ENCODE measurements at places on chromosomes 6 and 20.
A peak's percentile ranks its signal among the peaks of the same experiment; 100 is the strongest.

DNA sequence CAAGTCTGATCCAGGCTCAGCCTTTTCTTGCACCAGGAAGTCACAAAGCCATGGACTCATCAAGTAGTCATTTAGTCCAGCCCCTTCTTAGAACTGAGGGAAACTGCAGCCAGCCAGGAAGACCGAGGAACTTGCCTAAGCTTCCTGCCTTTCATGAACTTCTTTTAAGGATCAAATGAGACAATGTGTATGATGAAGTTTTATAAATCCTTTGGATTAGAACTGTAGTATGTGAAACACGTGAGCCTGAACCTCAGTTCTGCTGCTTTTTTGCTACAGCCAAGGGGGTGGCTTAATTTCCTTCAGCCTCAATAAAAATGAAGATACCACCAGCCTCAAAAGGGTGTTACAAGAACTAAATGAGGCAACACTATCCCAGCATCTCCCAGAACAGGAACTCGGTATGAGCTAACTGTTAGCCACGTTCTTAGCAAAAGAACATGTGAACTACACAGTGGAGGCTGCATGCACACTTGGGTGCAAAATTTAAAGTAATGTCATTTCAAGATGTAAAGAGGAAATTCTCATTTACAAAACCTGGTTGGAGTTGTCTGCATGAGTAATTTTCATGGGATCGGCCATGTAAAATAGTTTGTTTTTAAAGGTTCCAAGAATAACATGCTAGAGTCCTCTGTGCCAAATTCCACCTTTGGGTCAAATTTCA is 76.0 kb upstream of the TBC1D7 start:
- no peak for DNase-seq

DNA sequence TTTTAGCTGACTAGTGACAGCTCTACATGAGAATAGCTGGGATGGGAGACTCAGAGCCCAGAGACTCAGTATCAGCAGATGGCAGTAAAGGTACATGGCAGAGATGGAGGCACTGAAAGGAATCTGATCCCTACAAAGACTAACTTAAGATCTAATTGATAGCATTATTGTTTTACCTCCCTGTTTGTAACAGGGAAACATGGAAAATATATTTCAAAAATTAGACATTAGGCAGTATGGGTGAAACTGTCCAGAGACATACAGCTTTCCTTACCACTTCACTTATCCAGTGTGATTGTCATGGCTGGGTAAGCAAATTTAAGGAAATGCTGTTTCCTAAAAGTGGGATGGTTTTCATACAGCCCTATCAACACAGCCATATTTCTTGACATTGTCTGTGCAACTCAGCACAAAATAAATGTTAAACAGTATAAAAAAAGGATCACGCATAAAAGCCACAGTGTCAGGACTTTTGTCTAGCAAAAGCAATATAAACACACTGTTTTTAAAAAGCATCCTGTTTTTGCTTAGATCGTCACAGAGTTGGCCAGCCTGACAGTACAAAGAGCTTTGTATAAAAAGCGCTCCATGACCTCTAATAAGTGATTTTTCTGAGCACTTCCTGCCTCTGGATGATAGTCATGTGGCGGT is 376.9 kb downstream of the PHF3 start:
- DNase-seq = no peak

DNA sequence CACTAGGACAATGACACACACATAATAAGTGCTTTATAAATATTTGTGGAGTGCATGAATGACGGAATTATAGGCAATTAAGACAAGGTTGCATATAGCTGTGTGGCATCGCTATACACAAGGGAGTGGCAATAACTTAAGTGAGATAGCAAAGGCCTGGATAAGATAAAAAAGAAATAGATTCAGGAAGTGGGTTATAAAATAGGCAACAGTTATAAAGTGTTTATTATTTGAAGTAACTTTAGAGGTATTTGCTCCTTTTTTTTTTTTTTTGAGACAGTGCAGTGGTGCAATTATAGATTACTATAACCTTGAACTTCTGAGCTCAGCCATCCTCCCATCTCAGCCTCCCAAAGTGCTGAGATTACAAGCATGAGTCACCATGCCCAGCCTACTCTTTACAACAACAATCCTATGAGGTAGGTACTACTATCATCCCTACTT is 75.9 kb upstream of the LOC128125822 start:
- no peak for DNase-seq

GRCh38 chr6:131135244-131136020 is at the start of gene AKAP7:
Gene AKAP7 (plus strand): TSS chr6:131135467. CDS start chr6:131135764, 297 bp downstream.
- DNase-seq = peak; percentile 61

GRCh38 chr6:21885532-21886114 is 292.1 kb downstream of the SOX4 start:
- DNase-seq = peak; percentile 68

DNA sequence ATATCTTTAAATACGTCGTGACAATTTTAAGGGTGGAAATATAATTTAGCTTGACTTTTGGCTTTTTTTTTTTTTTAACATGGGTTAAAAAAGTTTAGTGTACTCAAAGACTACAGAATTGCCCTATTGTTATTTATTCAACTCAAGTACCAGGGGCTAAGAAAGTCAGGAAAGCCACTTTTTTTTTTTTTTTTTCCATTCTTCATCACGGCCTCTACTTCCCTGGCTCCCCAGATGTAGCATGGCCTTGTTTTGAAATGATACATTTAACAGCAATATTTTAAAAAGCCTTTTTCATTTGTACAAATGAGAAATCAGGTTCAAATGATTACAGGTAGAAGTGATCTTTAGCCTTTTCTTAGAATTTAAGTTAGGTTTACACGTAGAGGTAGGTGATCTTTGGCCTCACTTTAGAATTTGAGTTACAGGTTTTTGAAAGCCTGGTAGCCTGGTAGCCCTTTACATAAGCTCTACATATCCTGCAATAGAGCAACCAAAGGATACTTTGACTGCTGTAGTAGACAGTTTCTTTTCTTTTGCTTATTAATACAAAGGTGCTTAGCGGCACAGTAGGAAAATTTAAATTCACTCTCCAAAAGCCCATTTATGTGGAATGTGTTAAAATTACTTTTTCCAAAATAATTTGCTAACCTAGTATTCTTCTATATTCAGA is 160.5 kb upstream of the MMS22L start:
- no peak for DNase-seq

DNA sequence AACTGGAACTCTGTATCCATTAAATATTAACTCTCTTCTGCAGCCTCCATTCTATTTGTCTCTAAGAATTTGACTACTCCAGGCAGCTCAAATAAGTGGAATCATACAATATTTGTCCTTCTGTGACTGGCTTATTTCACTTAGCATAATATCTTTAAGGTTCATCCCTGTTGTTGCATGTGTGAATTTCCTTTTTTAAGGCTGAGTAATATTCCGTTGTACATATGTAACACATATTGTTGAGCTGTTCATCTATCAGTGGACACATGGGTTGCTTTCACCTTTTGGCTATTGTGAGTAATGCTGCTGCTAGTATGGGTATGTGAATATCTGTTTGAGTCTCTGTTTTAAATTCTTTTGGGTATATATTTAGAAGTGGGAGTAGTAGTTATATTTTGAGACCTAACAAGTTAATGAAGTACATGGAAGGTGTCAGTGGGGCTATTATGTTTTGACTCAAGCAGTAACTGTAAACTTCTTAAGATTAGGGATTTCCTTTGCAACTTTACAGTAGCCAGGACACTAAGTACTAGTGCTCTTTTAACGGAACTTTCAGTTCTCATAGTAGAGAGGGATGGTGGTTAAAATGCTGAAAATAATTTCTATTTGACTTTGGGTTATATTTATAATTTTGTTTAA is 29.7 kb upstream of the TMEM217 start:
- DNase-seq = no peak

DNA sequence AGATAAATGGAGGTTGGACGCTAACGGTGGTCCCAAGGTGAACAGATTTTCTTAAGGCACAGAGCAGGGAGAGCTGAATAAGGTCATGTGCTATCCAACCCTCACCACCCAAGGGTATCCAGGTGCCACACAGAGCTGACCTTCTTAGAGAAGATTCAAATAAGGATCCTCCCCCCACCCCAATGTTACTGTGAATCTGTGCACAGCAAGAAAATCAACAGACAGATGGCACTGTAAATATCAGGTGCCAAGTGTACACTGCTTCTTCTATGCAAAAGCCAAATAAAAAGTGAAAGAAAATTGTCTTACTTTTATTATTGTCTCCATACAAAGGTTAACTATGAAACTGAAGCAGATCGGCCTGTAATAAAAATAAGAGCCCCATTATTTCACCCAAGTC is 96.9 kb downstream of the PAK5 start:
- no peak for DNase-seq

DNA sequence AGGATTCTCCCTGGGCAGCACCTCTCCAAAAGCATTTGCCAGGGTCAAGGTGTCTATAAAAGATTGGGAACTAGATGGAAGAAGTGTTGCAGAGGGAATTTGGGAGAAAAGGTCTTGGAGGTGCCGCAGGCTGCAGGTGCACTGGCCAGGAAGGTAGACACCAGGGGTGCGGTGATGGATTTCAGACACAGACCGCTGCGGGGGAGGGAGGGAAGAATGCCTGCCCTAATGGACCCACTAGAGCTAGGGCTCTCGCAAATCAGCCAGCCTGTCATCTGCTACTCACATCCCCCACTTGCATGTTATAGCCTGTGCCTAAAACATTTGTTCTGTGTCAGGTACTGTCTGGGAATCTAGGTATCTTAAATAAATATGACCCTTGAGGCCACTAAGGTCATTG is 193.6 kb upstream of the SLC24A3 start:
- DNase-seq = no peak

GRCh38 chr6:125257351-125257750 is 44.4 kb downstream of the HDDC2 start:
- DNase-seq = no peak

GRCh38 chr6:66555082-66555481 is 848.1 kb upstream of the EYS start:
- DNase-seq = no peak

- DNase-seq = no peak
Measured at GRCh38 chr6:42786525-42786985, 4.7 kb downstream of the BICRAL start.

GRCh38 chr6:154931711-154932424 is 63.2 kb upstream of the TIAM2 start:
- no peak for DNase-seq

GRCh38 chr6:112620812-112621569 is 273.9 kb downstream of the RFPL4B start:
- no peak for DNase-seq

GRCh38 chr6:4287811-4288244 is 152.5 kb upstream of the ECI2 start:
- DNase-seq = no peak

DNA sequence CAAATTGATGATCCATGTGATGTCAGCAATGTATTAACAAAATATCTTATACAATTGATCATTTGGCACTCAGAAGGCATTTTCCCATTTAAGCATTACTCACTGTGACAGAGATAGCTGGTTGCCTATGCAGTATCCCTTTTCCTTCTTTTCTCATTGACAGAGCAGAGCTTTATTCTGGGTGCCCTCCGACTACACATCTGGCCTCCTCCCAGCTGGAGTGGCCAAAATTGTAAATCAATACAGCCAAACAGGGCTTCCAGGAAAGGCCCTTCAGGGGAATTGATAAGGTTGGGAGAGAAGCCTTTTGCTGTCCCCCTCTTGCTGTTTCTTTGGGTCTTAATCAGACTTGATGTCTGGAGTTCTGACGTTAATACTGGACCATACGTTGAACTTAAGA is 9.6 kb upstream of the BLOC1S5 start:
- DNase-seq = no peak

- DNase-seq = no peak
Measured at GRCh38 chr6:108710030-108710429, 138.2 kb upstream of the ARMC2 start.

- DNase-seq = peak; percentile 85
Measured at GRCh38 chr6:30744054-30744805, at the start of gene IER3. Gene IER3 (minus strand): TSS chr6:30744547. CDS start chr6:30744518, 29 bp downstream.

GRCh38 chr6:87926687-87927086 is 121.0 kb upstream of the SPACA1 start:
- no peak for DNase-seq

- DNase-seq = no peak
Measured at GRCh38 chr20:63955281-63955826, 862 bp downstream of the UCKL1 start.

DNA sequence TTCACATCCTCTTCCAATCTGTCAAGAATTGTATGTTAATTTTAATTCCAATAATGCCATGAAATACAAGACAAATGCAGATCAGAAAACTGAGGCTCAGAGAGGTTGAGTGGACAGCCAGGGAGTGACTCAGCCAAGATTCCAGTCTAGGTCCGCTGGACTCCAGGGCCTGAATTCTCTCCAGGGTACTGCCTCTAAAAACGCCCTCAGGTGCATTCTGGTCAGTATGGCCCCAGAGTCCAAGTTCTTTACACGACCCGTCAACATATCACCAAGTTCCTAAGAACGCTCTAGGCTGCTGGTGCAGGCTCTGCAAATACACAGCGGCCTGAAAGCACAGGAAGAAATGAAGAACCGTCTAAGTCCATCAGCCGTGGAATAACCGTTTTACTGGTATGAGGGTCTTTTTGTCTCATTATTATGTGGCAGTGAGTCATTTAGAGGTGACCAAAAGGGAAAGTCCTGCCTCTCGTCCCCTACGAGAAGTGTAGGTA is 709 bp upstream of the ASXL1 start:
- no peak for DNase-seq

- DNase-seq = no peak
Measured at GRCh38 chr6:15362274-15363160, 116.6 kb downstream of the JARID2 start.

GRCh38 chr6:159104931-159105330 is 60.1 kb upstream of the TAGAP start:
- DNase-seq = no peak

DNA sequence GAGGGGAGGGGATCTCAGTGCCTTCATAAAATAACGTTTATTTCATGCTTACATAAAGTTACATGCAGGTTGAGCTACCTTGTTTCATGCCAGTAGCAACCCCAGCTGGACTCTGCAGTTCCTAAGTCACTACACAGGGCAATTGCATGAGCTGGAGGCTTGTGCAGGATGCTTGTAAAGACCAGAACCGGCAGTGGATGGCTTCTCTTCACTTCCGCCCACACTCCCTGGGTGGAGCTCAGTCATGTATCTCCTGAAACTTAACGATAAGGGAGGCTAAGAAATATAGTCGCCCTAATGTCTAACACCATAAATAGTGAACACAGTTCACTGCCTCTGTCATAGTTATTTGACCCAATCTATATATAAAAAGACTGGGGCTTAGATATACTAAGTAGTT is 99.4 kb upstream of the RAB32 start:
- DNase-seq = no peak

Data from caudate nucleus (tissue), 63 donors.